ENCODE measurements at places on chromosomes 3 and 15.

DNA sequence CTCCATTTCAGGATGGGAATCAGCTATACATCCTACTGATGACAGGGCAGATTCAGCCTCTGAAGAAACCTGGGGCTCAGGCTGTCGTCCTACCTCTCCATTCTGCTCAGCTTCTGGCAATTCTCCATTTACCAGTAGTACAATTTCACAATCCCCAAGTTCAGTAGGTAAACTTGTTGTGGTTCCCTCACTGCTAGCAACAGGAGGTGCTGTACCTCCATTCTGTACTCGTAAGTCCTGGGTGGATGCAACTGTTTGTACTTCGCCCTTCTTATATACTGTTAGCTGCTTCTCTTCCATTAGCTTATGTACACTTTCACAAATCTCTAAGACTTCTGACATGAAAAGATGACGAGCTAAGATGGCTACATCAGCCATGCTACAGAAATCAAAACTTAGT, 11.6 kb downstream of the ZBTB11 start:
- DNase-seq: no peak

GRCh38 chr15:99681990-99682389, 51.2 kb downstream of the LYSMD4 start:
- no peak for DNase-seq

DNA sequence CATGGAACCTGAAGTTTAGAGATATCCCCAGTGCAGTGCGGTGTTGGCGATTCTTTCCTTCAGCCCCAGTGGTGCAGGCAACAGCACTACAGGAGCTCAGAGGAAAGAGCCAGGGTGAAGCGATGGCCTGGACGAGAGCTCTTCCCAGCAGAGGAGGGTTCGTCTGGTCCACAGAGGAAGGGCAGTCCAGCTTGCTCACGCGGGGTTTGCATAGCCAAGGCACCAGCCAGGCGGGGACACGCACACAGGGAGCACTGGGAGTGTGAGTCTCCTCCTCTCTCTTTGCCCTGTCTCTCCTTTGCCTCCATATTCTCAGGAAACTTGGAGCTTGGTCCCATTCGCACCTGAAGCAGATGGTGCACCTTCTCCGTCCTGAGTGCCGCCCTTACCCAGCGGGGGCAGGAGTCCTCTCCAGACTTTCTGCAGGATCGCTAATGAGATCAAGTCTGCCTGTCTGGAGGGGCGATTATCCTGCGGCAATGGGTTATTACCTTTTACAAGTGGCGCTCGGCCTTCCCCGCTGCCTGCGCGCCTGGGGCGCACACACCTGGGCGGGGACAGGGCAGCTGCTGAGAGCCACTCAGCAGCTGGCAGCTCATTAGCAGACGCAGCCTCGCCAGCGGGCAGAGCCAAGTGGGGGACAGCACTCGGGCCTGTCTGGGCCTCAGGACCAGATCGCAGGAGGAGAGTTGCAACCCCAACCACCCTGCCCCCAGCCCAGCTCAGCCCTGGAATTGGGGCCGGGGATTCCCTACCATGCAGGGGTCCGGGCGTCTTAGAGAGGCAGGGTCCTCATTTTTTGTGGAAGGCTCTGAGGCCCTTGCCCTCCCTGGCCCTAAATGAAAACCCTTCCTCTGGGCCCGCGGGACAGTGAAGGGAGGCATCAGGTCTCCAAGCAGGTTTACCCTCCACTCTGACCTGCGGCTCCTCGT, 119.0 kb upstream of the MEF2A start:
- no peak for DNase-seq

DNA sequence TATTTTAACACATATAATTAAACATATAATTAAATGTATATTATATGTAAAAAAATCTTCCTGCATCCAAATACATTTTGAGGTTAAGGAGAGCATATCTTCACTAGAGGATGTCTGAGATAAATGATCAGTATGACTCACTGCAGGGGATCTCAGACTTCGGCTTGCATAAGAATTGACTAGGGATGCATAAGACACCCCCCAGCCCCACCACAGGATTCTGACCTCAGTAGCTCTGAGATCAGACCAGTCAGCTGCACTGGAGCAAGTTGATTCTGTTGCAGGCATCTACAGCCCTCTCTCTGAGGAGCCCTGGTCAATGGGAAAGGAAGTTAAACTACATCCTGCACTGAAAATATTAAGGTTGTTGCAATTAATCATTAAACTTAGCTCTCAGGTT, 29.0 kb upstream of the TBC1D21 start:
- DNase-seq: no peak

Data from naive B cell (primary cell).